ENCODE measurements at places on chromosomes 6 and 20. TPM values are rescaled to one million over a fixed set of nuclear protein-coding genes. Genes with fewer than 3 reads are reported as not detected.

DNA sequence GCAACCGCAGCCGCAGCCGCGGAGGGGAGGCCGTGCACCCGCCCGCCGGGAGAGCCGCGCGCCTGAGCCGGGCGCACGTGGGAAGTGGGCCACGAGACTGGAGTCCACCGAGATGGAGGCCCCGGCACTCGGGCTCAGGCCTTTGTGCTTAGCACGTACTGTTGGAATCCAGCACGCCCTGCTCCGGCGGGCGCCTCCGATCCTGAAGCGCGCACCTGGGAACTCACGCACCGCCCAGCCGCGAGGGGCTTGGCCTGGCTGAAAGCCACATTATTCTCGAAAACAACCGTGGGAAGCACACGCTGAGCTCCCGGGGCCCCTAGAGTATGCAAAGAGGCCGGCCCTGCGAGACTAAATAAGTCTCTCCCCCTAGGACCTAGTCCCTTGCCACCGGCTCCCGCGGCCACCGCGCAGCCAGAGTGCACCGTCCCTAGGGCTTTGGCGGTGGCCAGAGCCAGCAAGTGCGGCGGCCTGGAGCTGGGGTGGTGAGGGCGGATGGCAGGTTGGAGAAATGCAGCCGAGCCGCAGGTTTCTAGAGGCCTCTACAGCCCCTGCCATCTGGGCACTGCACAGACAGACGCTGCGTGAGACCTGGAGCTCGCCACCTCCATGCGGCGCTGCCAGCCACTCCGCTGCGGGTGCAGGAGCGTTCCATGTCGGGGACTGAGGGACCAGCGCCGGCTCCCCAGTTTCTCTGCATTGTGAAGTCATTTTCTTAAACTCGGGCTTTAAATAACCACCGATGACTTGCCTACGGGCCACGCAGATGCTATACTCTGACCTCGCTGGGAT, 42.0 kb upstream of the LY86 start:
- H3K27me3 ChIP-seq: peaks cover 22% of the 10 kb centered on the region
- no peaks in the 10 kb centered on the region for H3K36me3 ChIP-seq
- no peak overlapping the region for H3K27ac ChIP-seq
- no peaks in the 10 kb centered on the region for H3K4me1 ChIP-seq

DNA sequence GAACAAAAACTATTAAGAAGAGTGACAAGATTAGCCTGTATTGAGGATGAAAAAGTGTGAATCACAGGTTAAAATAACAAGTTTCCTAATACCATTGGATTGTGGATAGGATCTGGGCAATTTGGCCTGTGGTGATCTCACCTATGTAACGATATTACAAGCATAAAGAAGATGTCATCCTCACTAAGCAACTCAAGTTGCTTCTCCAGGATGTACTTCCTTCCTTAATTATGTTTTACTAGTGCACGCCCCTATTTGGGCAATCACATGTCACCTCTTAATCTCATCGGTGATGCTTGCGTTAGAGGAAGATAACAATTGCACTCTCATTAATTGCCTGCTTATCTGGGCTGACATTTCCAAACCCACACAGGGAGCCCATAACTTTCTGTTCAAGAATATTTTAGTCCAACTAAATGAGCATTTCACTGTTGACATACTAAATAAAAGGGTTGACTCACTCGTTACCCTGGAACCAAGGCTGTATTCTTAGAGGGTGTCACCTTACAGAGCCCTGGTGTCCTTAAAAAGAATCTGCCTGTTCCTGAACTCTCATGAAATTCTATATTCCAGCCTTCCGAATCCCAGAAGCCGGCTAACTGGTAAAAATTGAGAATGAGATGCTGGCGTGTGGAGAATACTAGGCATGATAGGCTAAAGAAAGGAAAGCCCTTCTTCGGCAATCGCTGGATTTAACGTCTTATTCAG, 88.2 kb upstream of the ATXN1 start:
- no peak overlapping the region for H3K4me3 ChIP-seq
- H3K27ac ChIP-seq: peak overlapping the region; percentile 60
- no peaks in the 10 kb centered on the region for H3K4me1 ChIP-seq
- no peaks in the 10 kb centered on the region for H3K36me3 ChIP-seq
- no peak for DNase-seq
- H3K27me3 ChIP-seq: no peaks in the 10 kb centered on the region

The ZFP57 gene
- total RNA-seq: 0.59 TPM

The BTN2A1 gene
- 18.7 TPM for total RNA-seq

The SLC17A1 gene
- not detected for total RNA-seq

DNA sequence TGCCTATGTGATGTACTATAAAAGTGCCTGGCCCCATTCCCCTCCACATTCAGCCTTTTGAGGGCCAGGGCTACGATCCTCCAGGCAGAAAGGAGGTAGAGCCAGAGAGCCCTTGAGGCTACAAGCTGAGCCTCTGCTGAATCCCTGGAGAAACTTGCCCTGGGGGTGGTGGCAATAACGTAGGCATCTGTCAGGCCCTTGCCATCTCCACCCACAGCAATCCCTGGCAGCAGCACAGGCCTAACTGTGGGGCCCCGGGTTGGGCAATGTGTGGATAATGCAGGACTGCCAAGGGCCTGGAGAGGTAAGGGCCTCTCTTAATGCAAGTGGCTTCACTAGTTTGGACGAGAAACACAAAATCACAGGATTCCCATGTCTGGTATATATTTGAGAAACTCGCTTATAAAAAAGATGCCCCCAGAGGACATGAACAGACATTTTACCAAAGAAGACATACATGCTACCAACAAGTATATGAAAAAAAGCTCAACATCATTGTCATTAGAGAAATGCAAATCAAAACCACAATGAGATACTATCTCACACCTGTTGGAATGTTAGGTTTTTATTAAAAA, 99.0 kb downstream of the QRSL1 start:
- H3K36me3 ChIP-seq: no peaks in the 10 kb centered on the region
- H3K27me3 ChIP-seq: no peaks in the 10 kb centered on the region
- H3K27ac ChIP-seq: no peak overlapping the region
- H3K4me1 ChIP-seq: no peaks in the 10 kb centered on the region
- H3K4me3 ChIP-seq: no peak overlapping the region
- DNase-seq: no peak

The CTAGE9 gene
- total RNA-seq: not detected

The GCNT2 gene
- 23.3 TPM for total RNA-seq

DNA sequence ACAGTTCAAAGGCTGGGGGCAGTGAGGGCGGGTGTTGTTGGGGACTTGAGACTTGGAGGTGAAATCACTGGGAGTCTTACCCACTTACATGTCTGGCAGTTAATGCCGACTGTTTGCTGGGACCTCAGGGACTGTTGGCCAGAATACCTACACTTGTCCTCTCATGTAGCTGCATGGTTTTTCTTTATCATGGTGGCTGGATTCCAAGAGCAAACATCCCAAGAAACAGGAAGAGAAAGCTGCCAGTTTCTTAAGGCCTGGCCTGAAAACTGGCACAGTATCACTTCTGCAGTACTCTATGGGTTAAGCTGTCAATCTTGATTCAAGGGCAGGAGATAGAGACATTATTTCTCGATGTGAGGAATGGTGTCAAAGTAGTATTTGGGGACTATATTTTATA, 19.8 kb upstream of the C6orf62 start:
- H3K4me3 ChIP-seq: no peak overlapping the region
- H3K27ac ChIP-seq: no peak overlapping the region
- no peaks in the 10 kb centered on the region for H3K4me1 ChIP-seq
- H3K36me3 ChIP-seq: no peaks in the 10 kb centered on the region
- H3K27me3 ChIP-seq: no peaks in the 10 kb centered on the region

The HFE gene
- 2.1 TPM for total RNA-seq

The HLA-DQA2 gene
- not detected for total RNA-seq

DNA sequence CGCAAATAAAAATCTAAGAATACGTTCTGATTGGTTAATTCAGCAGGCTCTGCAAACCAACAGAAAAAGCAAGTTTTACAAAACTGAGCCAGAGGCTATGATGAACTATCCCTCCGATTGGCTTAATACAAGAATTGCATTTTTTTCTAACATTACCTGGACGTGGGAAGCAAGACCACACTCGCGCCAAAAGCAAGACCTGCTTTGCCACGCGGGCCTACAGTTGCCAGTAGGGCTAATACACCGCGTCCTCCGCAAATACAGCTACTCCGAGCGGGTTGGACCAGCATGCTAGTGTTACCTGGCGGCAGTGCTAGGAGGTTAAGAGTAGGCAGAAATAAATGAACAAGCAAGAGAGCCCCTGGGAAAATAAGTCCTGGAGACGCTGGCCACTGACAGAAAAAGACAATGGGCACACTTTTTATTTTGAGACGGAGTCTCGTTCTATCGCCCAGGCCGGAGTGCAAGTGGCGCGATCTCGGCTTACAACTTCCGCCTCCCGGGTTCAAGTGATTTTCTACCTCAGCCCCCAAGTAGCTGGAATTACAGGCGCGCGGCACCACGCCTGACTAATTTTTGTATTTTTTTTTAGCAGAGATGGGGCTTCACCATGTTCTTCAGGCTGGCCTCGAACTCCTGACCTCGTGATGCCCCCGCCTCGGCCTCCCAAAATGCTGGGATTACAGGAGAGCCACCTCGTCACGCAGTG, 131.9 kb upstream of the BTN3A2 start:
- H3K36me3 ChIP-seq: no peaks in the 10 kb centered on the region
- H3K27me3 ChIP-seq: peaks cover 9% of the 10 kb centered on the region
- H3K4me1 ChIP-seq: no peaks in the 10 kb centered on the region

The TMC2 gene
- total RNA-seq: not detected

Measured in endodermal cell (in vitro differentiated cells).